Stimulated activated CD8-positive, alpha-beta memory T cell treated with anti-CD3 and anti-CD28 coated beads, Interleukin-7, amount 100 ng/mL, for 1 hour (primary cell): ENCODE measurements at places on chromosomes 7 and 10.
A peak's percentile ranks its signal among the peaks of the same experiment; 100 is the strongest.

DNA sequence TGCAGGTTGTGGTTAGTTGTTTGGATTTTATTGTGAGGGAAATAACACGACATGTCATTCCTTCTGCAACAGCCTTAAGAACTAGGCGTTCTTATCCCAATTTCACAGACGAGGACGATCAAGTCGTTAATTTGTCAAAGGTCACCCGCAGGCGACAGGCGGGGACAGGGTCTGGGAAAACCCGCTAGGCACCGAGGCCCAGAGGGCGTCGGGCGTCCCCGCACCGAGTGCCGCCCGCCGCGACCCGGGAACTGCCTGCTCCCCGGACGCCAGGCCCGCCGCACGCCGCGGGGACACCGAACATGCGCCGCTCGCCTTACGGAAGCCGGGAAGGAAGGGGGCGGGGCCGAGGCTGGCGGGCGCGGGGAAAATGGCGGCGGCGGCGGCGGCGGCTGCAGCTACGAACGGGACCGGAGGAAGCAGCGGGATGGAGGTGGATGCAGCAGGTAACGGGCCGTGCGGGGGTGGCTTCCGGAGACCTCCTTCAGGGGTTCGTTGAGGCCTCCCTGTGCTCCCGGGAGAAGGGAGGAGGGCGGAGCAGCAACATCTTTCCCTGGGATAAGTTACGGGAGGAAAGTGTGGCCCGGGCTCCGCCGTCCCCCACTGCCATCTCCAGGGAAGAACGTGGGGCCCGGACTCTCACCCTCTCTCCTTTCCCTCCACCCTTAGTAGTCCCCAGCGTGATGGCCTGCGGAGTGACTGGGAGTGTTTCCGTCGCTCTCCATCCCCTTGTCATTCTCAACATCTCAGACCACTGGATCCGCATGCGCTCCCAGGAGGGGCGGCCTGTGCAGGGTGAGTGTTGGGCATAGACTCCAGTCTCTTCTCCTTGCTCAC, at the start of gene COPS6:
TSS of gene COPS6 (plus strand) at position 349 of the 837 bp plus-strand sequence. CDS start at position 371, 22 bp downstream.
- peak; percentile 75 for DNase-seq

- peak; percentile 70 for DNase-seq
These were observed 98.4 kb upstream of the PODXL start for GRCh38 chr7:131654668-131655326.

DNA sequence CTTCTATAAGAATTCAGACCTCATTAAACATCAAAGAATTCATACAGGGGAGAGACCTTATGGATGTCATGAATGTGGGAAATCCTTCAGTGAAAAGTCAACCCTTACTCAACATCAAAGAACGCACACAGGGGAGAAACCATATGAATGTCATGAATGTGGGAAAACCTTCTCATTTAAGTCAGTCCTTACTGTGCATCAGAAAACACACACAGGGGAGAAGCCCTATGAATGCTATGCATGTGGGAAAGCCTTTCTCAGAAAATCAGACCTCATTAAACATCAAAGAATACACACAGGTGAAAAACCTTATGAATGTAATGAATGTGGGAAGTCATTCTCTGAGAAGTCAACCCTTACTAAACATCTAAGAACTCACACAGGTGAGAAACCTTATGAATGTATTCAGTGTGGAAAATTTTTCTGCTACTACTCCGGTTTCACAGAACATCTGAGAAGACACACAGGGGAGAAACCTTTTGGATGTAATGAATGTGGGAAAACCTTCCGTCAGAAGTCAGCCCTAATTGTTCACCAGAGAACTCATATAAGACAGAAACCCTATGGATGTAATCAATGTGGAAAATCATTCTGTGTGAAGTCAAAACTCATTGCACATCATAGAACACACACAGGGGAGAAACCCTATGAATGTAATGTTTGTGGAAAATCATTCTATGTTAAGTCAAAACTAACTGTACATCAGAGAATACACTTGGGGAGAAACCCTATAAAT, 24.1 kb downstream of the ZNF37A start:
- DNase-seq = no peak

- DNase-seq = no peak
These were observed 9.6 kb upstream of the PYROXD2 start for GRCh38 chr10:98424295-98425254.

DNA sequence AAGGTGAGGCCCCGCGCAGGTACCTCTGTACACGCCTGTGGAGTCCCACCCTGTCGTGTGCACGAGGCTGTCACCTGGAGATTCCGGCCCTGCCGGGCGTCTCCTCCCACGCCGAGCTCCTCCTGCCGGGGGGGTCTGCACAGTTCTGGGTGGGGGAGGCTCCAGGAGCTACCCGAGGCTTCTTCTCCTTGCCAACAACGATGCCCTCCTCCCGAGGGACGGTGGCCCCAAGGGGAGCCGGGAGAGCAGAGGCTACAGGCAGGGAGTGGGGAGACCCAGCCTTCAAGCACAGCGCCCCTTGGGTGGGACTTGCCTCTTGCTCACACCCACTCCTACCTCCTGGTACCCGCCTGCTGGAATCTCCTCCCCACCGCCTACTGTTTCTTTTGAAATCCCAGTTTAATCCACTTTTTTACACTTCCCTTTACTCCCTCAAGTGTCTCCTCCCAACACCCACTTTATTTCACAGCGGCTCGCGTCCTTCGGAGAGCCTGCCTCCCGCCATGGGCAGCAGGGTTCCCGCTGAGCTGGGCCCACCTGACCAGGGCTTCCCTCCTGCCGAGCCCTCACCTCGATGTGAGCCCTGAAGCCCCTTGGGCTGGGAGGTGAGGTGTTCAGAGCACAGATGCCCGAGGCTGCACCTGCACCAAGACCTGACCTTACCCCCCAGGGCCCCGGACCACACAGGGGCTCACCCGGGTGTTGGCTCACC, 338.1 kb downstream of the DNAJB6 start:
- no peak for DNase-seq

DNA sequence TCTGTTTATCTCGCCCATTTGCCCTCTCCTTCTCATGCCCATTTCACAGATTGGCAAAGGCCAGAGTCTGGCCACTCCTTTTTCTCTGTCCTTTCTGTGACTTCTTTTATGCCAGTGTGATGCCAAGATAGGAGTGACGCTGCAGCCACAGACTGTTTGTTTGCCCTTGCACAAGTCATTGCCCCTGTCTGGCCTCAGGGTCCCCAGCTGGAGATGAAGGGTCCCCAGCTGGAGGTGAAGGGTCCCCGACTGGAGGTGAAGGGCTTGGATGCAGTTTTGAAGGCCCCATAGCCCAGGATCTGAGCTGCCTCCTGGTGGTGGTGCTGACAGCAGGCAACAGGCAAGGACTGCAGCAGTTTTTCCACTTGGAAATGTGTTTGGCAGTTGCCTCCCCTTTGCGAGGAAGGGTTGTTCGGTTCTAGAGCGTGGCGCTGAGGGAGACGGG, 50.8 kb upstream of the SLC29A3 start:
- DNase-seq = no peak

GRCh38 chr10:70137135-70137534, 4.5 kb upstream of the AIFM2 start:
- no peak for DNase-seq

DNA sequence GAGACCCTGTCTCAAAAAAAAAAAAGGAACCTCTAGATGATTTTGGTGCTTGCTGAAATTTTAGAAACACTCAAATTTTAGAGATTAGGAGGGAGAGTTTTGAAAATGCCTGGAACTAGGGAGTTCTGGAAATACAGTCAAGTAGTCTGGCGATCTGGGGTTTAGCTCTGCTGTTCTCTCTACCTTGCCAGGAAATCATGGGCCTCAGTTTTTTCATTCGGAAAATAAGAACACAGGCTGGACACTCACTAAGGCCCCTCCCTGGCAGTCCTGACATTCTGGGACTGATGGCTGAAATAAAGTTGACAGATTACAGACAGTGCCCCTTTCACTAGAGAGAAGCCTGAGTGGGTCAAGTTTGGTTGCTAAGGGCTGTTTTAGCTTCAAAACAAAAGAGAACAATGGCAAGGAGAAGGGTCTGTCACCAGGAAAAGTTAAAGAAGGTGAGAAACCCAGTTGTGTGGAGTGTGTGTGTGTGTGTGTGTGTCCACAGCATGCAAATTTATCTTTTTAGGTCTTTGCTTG, 25.0 kb upstream of the CALN1 start:
- no peak for DNase-seq

- DNase-seq = no peak
These were observed 33.2 kb downstream of the TACR2 start for GRCh38 chr10:69383558-69383957.

DNA sequence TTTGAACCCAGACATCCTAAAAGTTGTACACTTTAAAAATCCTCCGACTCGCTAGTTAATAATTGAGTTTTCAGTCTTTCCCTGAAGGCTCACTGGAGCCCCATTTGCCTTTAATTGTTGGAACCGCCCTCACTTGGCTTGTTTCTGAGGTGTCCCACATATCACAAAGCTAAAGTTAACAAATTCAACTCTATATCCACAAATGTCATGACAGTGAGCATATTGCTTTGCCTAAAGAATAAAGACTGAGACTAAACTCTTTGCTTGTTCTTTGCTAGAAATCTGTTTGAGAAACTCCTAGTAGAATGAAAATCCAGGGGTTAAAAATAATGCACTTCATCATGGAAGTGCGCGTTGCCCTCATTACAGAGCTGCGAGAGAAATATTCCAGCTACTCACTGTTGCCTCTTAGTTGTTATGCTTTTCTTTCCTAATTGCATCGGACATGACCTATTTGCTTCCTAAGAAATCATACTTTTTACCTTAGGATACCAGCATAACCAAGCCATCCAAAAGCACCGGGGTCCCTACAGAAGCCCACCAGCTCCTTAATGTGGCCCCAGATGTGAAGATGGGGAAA, 752 bp downstream of the THSD7A start:
- DNase-seq = no peak

DNA sequence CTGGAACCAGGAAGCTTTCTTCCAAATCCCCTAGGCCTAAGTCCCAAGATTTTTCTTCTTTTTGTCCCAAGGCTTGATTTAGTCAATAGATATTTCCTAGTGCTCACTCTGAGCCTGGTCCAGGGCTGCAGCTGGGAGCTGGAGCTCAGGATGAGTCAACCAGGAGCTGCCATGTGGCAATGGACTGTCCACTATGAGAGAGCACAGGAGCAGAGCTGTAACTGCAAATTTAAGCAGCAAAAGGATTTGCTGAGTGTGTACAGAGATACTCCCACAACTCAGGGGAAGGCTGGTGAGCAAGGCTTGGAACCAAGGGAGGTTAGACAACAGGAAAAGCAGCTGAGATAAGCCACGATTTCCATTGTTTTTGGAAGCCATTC, 92.1 kb upstream of the CXCL12 start:
- no peak for DNase-seq

DNA sequence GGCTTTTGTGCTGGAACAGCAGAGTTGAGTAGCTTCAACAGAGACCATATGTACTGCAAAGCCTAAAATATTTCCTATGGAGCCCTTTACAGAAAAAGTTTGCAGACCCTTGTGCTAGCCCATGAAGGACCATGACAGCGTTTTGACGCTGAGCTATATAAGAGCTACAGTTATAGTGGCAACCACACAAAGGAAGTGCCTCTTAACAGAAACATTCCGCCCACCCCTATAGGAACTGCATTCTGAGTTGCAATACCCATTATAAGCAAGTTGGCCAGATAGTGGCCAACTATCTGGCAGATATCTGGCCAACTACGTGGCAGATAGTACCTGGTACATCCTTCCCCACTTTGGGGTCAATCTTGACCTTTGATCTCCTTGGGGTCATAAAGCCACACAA, 47.5 kb upstream of the DMBT1 start:
- no peak for DNase-seq

DNA sequence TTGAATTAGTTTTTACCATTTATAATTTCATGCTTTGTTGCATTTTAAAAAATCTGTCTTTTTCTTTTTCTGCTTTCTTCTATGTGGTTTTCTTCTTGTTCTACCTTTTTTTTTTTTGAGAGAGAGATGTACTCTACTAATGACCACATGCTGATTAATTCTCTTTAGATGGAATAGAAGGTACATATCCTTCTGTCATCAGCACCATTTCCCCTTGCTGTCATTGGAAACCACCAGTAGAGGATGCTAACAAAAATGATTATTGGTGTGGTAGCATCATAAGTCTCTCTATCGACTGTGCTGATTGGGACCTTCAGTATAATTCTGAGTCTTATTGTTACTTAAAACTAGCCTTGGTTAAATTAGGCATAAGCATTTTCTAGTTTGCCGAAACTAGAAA, 3.6 kb downstream of the ZEB1 start:
- no peak for DNase-seq

GRCh38 chr10:94316560-94316959, 46.2 kb downstream of the NOC3L start:
- no peak for DNase-seq

DNA sequence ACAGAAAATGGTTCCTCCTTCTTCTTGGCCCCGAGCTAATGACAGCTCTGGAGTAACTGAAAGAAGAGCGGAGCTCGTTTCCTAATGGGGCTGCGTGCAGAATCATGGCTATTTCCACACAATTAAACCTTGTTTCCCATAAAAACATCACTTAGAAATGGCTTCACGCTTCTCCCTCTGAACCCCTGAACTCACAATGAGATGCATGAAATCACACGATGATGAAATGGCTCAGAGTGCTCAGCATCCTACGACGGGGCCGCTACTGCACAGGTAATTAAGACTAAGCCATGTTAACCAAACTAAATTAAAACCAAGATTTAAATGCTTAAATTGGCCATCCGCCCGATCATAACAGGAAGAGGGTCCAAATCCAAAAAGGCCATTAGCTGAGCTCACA, 80.0 kb upstream of the DNAAF5 start:
- DNase-seq = no peak

GRCh38 chr7:151876899-151877777, at the start of gene PRKAG2:
PRKAG2 (minus strand) TSS chr7:151877115; CDS start chr7:151876620, 495 bp downstream.
- DNase-seq = peak; percentile 41

GRCh38 chr7:157764193-157764592, 427.4 kb downstream of the DNAJB6 start:
- no peak for DNase-seq

DNA sequence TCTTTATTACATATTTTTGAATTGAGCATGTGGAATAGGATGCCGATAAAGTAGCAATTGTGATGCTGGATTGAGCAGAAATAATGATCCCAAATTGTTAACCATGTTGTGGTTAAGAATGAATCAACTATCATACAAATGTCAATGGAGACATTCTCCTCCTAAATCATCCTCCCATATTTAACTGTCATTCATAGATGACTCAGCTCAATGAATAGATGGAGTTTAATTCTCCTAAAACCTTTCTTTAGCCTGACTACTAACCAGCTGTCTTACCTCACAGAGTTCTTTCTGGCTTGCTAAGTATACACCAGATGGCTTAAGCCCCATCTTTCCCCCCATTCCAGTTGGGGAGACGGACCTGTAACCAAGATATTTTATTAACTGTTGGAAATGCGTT, 23.4 kb upstream of the NPS start:
- no peak for DNase-seq

DNA sequence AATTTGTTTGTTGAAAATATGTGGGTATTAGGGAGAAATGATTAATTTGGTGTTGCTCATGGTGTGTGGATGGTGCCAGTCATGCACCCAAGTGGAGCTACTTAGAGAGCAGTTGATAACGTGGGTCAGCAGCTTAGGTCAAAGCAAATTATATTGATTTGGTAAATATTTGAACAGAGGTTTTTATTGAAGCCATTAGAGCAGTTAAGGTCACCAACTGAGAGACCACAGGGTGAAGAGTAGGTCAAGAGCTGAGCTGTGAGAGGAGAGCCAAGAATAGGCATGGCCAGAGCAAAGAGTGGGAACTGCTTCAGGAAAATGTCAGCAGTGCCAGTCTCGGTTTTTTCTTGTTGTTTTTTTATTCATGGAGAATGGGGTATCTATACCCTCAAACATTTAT, 97.9 kb downstream of the TMEM168 start:
- no peak for DNase-seq

GRCh38 chr10:7075110-7075509, 335.7 kb downstream of the SFMBT2 start:
- no peak for DNase-seq
